ENCODE measurements at places on chromosomes 1 and 21.

GRCh38 chr1:222606757-222607156 is 11.1 kb upstream of the MIA3 start:
- DNase-seq, result no peak

DNA sequence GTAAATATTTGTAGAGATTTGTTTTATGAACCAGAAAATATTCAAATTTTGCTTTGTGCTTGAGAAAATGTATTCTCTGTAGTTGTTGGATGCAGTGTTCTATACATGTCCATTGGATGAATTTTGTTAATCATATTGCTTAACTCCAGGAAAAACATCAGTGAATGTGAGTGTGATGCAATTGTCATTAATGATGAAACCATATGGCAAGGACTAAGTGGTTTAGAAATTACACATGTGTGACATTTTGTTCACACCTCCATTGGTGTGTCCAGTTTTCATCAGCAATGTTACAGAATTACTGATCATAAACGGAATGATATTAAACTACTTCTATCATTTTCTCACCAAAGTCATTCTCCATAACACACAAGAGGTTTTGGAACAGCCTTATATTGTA is 151.8 kb upstream of the ST6GALNAC5 start:
- DNase-seq, result no peak

DNA sequence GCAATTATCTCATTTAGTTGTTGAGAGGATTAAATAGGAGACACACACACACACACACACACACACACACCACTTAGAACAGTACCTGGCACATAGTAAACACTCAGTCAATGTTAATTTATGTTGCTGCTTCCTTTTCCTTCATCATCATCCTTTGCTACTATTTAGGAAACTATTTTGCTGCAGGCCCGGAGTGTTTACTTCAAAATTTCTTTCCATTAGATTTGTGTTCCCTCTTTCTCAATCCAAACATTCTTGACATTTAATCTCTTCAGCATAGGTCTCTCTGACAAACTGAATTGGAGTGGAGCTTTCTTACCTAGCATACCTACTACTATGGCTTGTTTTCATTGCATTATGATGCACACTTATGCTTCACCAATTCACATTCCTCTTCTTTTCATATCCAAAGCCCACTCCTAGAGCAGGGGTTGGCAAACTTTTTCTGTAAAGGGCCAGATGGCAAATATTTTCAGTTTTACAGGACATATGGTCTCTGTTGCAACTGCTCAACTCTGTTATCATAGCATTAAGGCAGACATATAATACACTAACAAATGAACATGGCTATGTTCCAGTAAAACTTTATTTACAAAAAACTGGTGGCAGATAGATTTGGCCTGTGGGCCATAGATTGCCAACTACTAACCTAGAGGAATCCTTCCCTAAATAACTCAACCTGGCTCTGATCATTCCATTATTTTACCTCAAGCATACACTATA is 49.5 kb downstream of the SCMH1 start:
- no peak for DNase-seq

DNA sequence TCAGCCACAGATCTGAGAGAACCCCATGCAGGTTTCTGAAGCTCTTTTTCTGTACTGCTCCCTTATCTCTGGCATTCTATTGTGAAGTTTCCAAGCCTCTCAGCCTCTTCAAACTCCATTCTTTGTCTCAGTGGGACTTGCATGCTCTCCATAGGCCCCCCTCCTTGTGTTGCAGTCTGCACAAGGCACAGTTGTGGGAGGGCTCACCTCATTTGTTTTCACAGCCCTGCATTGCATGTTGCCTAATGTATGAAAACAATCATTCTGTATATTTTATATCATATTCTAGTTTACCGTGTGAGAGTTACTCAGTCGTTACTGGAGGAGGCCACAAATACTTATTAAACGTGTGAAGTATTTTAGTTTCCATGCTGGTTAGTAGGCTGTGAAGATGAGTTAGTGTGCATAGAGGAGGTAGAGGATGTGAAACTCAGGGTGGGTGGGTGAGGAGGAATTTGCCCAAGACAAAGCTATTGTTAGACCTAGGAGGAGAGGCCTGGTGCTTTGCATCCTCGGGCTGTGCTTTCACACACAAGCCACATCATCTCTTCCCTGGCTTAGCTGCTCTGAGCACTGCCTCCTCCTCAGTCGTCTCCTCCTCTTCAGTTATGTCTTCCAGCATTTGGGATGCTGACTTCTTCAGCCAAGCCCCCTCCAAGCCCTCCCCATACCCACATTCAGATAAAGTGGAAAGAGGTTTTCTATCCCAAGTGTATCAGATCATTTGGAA is 7.8 kb upstream of the CHI3L2 start:
- peak; percentile 92 for DNase-seq

DNA sequence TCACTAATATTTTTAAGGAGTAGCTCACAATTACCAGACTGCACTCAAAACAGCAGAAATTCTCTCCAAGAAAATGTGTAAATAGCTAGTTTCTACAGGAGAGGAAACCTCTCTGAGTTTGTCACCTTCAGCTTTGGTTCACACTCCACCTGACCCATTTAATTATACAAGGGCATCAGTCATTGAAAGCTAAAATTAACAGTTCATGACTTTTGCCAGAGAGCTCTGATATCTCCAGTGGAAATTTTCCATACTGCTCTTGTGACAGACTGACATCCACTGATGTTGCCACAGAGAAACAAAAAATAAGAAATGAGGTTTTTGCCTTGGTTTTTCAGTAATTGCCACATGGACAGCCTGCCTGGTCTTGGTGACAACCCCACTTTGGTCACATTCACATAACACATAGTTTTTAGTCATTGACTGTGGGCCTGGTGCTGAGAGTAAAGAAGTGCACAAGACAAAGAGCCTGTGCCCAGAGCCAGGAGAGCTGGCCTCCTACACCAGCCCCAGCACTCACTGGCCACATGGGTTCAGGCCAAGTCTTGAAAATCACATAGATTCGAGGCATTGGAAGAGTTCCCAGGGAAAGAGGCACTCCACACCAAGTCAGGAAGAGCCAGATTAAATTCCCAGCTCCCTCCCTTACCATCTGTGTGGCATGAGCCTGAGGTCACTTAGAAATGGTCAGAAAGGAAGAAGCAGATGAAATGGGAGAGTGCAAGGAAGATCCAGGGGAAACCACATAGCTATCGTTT is 13.8 kb upstream of the SIM2 start:
- no peak for DNase-seq

GRCh38 chr1:160747717-160748116 is 8.7 kb downstream of the SLAMF7 start:
- no peak for DNase-seq

DNA sequence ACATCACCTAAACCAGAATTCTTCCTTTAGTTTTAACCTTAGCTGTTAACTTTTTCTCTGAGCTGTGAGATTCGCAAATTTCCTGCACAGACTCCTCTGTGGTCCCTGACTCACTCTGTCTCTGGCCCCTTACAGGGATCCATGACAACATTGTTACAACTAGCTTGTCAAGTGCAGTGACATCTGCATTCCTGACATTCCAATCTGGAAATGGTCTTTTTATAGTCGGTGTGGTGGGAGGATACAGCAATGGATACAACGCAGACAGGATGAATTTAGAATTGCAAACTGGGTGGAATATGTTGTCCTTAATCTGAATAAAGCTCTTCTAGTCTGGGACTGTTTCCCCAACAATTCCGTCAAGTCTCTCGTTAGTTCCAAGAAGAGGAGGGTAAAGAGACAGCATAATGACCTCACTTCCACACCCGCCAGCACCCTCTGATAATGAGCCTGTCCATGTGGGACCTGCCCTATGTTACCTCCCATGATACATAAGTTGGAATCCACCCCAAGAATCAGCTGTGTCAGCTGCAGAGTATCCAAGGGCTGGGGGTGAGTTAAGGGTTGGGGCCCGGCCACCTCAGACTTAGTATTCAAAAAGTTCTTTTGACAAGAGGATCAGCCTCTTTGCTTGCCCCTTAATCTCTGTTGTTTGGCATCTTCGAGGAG is 49.4 kb downstream of the ILDR2 start:
- DNase-seq, result no peak

DNA sequence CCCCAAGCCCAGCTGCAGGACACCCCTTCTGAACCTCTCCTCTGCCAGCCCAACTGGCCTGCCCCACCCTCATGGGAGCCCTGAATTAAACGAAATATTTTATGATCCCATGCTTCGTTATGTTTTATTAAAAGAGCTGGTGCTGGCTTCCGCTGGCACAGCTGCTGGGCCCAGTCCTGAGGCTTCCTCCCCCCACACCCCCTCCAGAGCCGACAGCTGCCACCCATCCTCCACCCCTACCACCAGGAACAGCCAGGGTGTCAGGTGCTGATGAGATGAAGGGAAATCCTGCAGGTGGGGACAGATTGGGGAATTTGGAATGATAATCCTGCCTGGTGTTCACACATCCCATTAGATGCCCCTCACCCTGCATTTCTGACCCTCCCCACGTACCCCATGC is 19.0 kb downstream of the IGSF21 start:
- DNase-seq, result no peak

DNA sequence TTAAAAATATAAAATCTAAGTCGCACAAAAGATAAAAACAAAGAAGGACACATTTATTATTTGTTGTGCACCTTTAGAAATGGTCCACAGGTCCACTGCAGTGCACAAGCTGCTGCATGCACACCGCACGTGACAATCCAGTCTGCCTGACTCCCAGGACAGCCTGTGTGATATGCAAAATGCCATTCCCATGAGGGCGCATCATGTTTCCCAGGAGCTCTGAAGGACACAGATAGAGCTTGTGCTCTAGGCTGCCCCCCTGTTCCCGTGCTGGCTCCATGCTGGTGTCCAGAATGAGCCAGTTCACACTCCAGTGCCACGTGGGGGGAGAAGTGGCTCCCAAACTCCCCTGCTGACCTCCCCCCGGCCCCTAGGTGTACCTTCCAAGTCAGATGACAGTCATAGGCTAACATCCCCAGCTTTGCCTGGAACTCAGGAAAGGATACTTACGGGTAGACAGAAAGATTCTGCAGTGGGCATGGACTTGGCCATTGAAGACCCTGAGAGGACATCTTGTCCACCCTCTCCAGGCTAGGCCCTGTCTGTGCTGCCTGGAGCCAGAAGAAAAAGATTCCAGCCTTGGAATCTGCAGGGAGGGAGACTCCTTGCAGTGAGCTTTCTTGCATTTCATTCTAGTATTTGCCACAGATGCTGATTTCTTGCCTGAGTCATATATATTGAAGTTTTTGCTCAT is 26.3 kb downstream of the RAB7B start:
- no peak for DNase-seq

DNA sequence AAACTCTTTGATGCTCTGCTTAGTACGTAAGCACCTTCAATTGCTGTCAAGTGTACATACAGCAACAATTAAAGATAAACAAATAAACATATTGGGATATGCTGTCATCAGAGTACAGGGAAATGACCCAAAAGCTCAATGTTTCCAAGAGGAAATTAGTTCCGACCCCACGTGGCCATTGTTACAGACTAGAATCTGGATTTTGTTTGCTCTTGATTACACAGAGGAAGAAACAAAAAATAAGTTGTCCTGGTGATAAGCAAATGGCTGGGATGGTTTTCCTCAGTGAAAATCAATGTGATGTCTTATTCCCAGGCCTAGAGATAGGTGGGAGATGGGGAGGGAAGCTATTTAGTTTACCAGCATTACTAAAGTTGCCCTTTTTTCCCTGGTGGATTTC is 113.0 kb upstream of the UBE2U start:
- no peak for DNase-seq

- DNase-seq, result no peak
Observed at GRCh38 chr1:66563941-66564630, 30.1 kb downstream of the SGIP1 start.

DNA sequence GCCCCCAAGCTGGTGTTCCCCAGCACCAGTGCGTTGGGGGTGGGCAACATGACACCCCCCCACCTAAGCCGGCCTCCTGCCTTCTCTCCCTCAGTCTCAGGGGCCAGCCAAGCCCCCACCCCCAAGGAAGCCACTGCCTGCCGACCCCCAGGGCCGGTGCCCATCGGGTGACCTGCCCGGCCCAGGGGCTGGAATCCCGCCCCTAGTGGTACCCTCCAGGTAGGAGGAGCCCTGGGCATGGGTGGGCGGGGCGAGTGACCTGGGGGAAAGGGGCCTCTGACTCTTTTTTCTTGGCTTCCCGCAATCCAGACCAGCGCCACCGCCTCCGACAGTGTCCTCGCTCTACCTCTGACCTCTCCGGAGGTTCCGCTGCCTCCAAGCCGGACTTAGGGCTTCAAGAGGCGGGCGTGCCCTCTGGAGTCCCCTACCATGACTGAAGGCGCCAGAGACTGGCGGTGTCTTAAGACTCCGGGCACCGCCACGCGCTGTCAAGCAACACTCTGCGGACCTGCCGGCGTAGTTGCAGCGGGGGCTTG is 1.3 kb upstream of the EFNA4 start:
- DNase-seq, result peak; percentile 78

- DNase-seq, result no peak
Observed at GRCh38 chr1:65250826-65251225, 58.5 kb upstream of the DNAJC6 start.

- no peak for DNase-seq
Observed at GRCh38 chr1:165444897-165445370, at the start of gene RXRG. RXRG (minus strand) TSS chr1:165445126; CDS start chr1:165444893, 233 bp downstream.

DNA sequence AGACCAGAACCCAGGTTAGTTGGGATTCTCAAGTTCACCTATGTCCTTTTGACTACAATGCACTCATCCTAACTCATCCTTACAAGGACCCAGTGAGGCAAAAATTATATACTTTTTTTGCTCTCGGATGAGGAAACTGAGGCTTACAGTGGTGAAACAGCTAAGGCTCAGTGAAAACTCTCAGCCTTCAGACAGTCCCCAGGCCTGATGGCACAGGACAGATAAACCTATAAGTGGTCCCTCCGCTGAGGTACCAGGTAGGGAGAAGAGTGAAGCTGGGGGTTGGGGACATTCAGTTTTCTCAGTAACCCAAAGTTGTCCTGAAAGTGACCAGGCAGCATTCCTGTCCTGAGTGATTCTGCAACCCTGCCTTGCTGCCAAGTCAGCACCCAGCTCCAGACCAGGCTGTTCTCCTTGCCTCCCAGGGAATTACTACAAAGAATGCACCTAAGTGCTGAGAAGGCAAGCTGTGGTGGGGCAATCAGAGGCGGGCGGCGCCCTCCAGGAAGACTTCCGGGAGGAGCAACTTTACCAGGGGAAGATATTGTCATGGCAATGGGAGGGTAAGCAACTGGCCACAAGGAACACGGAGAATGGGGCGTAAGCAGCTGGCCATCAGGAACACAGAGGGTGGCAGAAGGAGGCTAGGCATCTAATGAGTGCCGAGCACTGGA is 4.6 kb downstream of the TENT5B start:
- no peak for DNase-seq

GRCh38 chr21:42806509-42807140 is 72.7 kb downstream of the WDR4 start:
- no peak for DNase-seq

DNA sequence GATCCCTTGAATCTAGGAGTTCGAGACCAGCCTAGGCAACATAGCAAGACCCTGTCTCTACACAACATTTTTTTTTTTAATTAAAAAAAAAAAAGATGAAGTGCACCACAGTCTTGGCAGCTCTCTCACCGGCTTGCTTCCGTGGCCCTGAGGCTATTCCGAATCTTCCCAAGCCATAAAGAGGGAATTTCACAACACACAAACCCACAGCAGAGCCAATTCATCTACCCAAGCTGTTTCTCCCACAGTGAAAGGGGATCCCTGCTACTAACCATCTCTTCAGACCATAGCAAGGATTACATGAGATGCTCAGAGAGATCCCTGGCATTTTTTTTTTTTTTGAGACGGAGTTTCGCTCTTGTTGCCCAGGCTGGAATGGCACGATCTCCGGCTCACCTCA is 8.3 kb upstream of the CHD5 start:
- no peak for DNase-seq

GRCh38 chr1:53766194-53766742 is 27.3 kb upstream of the GLIS1 start:
- no peak for DNase-seq
